ENCODE measurements at places on chromosomes 13 and 19.
A peak's percentile ranks its signal among the peaks of the same experiment; 100 is the strongest.

DNA sequence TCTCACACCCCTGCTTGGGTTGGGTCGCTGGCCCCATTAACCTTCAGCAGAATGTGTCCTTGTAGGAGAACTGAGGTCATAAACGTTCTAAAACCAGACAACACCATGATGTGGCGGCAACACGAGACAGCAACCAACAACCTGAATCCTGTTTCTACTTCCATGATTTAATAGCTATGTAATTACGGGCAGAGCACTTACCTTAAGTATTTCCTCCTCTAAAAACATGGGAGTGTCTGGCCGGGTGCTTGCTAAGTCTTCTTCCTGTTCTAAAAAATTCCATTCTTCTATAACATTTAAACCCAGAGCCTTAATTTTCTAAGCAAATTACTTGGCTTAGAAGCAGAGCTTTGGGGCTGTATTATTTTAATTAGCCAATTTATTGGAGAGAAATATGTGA, 33.5 kb upstream of the IRS2 start:
- peak; percentile 36 for DNase-seq

GRCh38 chr19:49594157-49594992, 3.4 kb downstream of the PRR12 start:
- DNase-seq = no peak

DNA sequence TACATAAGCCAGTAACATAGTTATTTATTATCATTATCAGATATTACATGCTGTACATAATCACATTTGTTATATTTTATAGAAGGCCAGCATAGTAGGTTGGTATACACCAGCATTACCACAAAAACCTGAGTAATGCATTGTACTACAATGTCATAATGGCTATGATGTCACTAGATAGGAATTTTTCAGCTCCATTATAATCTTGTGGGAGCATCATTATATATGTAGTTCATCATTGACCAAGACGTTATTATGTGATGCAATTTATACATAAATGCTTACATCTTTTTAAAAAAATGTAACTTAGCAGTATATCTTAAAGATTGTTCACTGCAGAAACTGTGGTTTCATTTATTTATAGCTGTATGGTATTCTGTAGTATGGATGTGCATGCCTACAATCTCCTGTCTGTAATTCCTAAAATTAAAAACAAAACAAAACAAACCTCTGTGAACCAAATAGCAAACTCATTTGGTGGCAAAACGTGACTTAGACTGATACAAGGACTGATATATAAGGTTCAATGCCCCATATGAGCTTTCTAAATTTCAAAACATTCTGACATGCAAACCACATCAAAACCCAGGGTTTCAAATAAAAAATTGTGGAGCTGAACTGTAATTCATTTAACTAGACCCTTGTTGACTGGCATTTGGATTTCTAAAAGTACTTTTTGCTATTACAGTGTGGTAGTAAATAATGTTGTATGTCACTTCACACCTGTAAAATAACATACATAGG, 250.9 kb downstream of the DLEU7 start:
- no peak for DNase-seq

GRCh38 chr13:36818804-36819738, at the start of gene RFXAP:
RFXAP (plus strand) TSS chr13:36819222; CDS start chr13:36819358, 136 bp downstream.
- DNase-seq = no peak

DNA sequence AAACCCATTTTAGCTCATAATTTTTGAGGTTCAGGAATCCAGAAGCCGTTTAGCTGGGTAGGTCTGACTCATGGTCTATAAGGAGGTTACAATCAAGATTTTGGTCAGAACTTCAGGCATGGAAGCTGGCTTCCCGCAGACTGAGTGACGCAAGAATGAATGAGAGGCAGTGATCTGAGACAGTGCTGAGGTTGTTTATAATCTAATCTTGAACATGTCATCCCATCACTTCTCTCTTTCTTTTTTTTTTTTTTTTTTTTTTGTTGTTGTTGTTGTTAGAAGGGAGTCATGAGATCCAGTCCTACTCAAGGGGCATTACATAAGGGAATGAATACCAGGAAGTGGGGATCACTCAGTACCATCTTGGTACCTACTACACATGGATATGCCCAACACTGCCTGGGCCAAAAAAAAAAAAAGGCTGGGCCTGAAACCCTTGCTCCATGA, 217.4 kb downstream of the DLEU7 start:
- no peak for DNase-seq

GRCh38 chr19:20661150-20661819, at the start of gene ZNF626:
ZNF626 (minus strand) TSS chr19:20661571; CDS start chr19:20661446, 125 bp downstream.
- peak; percentile 70 for DNase-seq

- DNase-seq = no peak
Measured at GRCh38 chr13:46057256-46058015, 4.9 kb upstream of the ZC3H13 start.
